MM.1S (cell line): ENCODE measurements at places on chromosomes 5 and 9.

DNA sequence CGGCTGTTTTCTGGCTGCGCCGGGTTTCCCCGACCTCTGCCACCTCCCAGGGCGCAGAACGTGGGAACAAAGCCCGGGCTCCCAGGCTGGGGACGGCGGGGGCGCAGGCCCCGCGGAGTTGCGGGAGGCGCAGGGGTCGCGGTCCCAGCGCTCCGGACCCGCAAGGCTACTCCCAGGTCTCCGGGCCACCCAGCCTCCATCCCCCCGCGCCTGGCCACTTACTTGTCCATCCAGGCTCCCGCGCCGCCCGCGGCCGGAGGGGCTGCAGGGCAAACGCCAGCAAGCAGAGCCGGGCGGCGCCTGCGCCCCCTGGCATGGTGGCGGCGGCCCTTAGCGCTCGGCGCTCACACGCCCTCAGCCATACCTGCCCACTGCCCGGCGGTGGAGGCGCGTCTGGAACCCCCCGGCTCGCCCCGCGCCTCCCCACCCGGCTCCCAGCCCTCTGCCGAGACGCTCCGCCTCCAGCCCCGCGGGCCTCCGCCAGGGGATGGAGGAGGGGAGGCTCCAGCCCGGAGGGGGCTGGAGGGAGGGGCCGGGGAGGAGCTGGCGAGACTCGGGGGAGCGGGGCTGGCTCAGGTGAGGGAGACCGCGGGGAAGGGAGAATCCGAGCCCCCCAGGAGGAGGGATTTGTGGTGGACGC, at the start of gene ADAM19:
Gene ADAM19, minus strand, starts transcription at position 395 of the 640 bp plus-strand sequence. Its CDS starts 79 bp downstream, at position 316.
- no peak within 1 kb of the TSS for H3K27ac ChIP-seq
- H3K36me3 ChIP-seq, result no peaks in the 10 kb centered on the region
- H3K27me3 ChIP-seq, result peaks cover 10% of the 10 kb centered on the region
- peaks cover 24% of the 10 kb centered on the region for H3K4me1 ChIP-seq
- DNase-seq, result no peak

DNA sequence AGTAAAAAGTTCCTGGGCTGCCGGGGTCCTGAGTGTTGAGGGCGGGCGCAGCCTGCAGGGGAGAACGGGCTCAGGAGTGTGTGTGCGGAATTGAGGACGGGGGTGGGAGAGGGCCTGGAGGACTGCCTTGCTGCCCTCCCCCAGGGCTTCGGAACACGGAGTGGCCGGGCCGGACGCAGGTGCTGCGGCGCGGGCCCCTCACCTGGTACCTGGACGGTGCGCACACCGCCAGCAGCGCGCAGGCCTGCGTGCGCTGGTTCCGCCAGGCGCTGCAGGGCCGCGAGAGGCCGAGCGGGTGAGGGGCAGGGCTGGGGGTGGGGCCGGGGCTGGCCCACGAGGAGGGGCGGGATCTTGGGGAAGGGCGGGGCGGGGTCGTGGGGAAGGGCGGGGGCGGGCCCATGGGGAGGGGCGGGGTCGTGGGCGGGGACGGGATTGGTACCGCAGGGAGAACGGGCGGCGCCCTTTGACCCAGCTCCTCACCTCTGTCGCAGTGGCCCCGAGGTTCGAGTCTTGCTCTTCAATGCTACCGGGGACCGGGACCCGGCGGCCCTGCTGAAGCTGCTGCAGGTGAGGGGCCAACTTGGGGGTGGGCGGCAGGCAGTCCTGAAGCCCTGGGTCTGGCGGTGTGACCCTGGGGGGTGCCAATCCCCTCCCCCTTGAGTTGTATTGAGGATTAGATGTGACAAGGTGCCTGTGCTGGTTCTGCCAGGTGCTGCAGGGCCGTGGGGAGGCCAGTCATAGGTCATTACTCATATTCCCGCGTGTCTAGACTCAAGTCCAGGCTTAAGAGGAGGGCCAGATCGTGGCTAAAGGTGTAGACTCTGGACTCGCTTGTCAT, 7.1 kb downstream of the FPGS start:
- DNase-seq, result no peak
- no peak overlapping the region for H3K4me3 ChIP-seq
- H3K4me1 ChIP-seq, result no peaks in the 10 kb centered on the region
- no peak overlapping the region for H3K27ac ChIP-seq

GRCh38 chr9:115808695-115809094, 344.9 kb upstream of the PAPPA start:
- H3K27ac ChIP-seq, result no peak overlapping the region
- no peaks in the 10 kb centered on the region for H3K27me3 ChIP-seq
- H3K4me1 ChIP-seq, result no peaks in the 10 kb centered on the region
- H3K36me3 ChIP-seq, result no peaks in the 10 kb centered on the region

- no peak overlapping the region for H3K4me3 ChIP-seq
- DNase-seq, result no peak
- no peaks in the 10 kb centered on the region for H3K4me1 ChIP-seq
- H3K36me3 ChIP-seq, result no peaks in the 10 kb centered on the region
- no peak overlapping the region for H3K27ac ChIP-seq
These were observed 53.1 kb downstream of the MRPL36 start for GRCh38 chr5:1746371-1747078.

GRCh38 chr9:13360188-13360587, 80.7 kb upstream of the MPDZ start:
- H3K27ac ChIP-seq, result no peak overlapping the region
- H3K4me1 ChIP-seq, result no peaks in the 10 kb centered on the region
- no peak for DNase-seq
- H3K27me3 ChIP-seq, result no peaks in the 10 kb centered on the region

- H3K4me1 ChIP-seq, result peaks cover 18% of the 10 kb centered on the region
- DNase-seq, result peak; percentile 51
- no peaks in the 10 kb centered on the region for H3K27me3 ChIP-seq
- H3K36me3 ChIP-seq, result no peaks in the 10 kb centered on the region
- peak overlapping the region; percentile 1; the same call in 1 of the 2 replicates for H3K27ac ChIP-seq
- no peak overlapping the region for H3K4me3 ChIP-seq
These were observed 38.5 kb upstream of the STX17 start for GRCh38 chr9:99867968-99868367.

DNA sequence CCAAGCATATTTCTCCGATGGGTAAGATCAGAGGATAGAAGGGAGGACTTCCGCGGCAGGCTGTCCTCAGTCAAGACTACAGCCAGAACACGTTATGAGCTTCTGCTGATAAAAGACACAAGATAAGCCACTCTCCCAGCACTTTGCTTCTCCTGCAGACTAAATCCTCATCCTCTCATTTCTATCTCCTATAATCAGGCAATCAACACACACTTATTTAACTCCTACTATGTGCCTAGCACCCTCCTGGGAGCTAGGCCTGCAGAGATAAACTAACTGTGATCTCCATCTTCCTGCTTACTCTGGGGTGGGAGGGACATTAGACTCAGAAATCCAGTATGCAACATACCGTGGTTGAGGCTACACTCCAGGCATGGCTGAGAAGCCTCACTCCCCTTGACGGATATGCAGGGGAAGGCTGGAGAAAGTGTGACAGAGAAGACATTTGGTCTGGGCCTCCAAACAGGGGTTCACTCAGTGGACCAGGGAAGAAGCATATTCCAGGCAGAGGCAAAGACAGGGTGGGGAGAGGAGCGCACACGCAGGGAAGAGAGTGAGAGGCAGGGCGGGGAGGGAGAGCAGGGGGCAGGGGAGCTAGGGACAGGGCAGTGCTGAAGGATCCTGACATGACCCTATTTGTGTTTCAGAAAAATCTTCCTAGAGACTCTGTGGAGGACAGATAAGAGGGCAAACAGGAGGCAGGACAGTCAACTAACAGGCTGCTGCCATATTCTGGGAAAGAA, 274.1 kb downstream of the DENND1A start:
- H3K36me3 ChIP-seq, result no peaks in the 10 kb centered on the region
- no peak overlapping the region for H3K27ac ChIP-seq
- H3K27me3 ChIP-seq, result no peaks in the 10 kb centered on the region
- no peak overlapping the region for H3K4me3 ChIP-seq
- H3K4me1 ChIP-seq, result no peaks in the 10 kb centered on the region

DNA sequence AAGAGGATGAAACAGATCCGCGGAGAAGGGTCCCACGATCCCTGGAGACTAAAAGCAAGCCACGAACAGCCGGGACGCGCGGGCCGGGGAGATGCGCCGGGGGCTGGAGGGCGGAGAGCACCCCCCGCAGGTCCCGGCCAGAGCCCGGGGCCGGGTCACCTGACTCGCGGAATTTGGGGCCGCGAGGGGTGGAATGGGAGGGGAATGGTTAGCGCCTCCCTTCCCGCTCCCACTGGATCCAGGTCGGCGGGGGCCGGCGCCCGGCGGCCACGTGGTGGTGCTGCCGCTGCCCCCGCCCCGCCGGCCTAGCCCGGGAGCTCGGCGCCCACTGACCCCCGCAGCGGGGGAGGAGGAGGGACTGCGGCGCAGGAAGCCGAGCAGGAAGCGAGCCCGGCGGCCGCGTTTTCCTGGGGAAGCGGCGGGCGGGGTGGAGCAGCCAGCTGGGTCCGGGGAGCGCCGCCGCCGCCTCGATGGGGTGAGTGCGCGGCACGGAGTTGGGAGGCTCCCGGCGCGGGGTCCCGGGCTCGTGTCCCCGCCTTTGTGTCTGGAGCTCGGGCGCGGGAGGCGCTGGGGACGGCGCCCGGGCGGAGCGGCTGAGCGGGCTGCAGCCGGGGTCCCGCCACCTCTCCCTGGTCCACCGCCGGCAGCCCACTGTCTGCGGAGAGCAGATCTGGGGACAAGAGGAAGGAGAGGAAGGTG, at the start of gene RAI14:
Gene RAI14, plus strand, starts transcription at position 328 of the 699 bp plus-strand sequence. CDS start 30,592 bp downstream, outside the sequence.
- 0 out of 2 replicates have a peak, but pooled peaks cover 5% of the 10 kb centered on the region for H3K4me1 ChIP-seq
- no peaks in the 10 kb centered on the region for H3K36me3 ChIP-seq
- H3K27me3 ChIP-seq, result no peaks in the 10 kb centered on the region
- H3K27ac ChIP-seq, result peak within 1 kb of the TSS; percentile 76

DNA sequence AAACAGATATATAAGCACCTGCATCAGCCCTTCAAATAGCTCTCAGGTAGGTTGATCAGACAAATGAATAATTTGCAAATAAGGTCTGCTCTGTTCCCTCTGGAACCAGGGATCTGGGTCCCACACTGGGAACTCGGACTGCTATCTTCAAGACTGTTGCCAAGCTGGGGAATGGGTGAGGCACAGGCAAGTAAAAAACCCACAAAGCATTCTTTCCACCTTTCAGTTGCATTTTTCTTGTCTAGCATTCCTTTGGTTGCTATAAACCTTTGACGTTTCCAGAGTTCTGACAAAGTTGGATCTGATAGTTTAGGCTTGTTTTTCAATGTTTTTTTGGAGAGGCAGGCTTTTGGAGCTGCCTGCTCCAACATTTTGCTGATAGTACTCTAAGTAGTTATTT, 20.1 kb downstream of the FBXL17 start:
- DNase-seq, result no peak
- no peak overlapping the region for H3K27ac ChIP-seq
- no peaks in the 10 kb centered on the region for H3K4me1 ChIP-seq

GRCh38 chr9:77830618-77831285, 182.6 kb upstream of the GNA14 start:
- no peak overlapping the region for H3K27ac ChIP-seq
- H3K4me3 ChIP-seq, result no peak overlapping the region
- H3K36me3 ChIP-seq, result no peaks in the 10 kb centered on the region
- no peak for DNase-seq

GRCh38 chr5:177468685-177469628, 4.5 kb downstream of the DBN1 start:
- no peak for DNase-seq
- no peak overlapping the region for H3K4me3 ChIP-seq
- H3K27me3 ChIP-seq, result peaks cover 71% of the 10 kb centered on the region
- no peaks in the 10 kb centered on the region for H3K4me1 ChIP-seq
- no peak overlapping the region for H3K27ac ChIP-seq

DNA sequence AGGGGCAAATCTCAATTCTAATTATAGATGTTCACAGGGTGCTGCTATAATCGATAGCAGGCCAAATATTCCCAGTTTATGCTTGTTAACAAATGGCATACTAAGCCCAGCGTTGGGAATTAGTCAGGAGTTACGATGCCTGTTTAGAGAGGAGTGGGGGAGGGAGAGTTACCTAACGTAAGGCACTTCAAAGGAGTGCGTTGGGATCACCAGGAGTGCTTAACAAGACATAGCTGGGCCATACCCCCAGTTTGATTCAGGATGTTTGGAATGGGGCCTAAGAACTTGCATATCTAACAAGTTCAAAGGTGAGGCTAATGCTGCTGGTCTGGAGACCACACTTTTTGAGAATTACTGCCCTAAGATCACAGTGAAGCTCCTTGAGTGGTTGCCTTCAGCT, 14.5 kb upstream of the SRP19 start:
- no peaks in the 10 kb centered on the region for H3K27me3 ChIP-seq
- H3K36me3 ChIP-seq, result no peaks in the 10 kb centered on the region
- no peak overlapping the region for H3K4me3 ChIP-seq
- no peak for DNase-seq
- no peak overlapping the region for H3K27ac ChIP-seq
- peaks cover 3% of the 10 kb centered on the region; the same call in 1 of the 2 replicates for H3K4me1 ChIP-seq
